CD4-positive, alpha-beta T cell treated with Interleukin-4 for 4 hours (primary cell): ENCODE measurements at places on chromosomes 1 and 21.

DNA sequence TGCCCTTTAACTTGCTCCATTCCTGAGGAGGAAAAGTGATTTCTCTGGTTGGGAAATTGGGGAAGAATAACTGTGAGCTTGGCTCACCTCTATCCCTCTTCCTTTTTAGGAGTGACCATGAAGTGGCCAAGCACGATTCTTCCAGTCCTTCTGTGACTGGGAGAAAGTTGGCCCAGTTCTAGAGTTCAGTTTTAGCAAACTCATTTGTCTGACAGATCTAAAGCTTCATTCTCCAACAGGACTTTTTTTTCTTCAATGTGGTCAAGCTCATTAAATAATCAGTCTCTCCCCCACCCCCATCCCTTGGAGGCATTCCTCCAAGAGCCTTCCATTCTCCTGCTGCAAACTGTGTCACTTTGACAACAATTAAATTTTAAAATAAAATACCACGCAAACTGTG lies 6.4 kb upstream of the AGL start:
- DNase-seq, result no peak

DNA sequence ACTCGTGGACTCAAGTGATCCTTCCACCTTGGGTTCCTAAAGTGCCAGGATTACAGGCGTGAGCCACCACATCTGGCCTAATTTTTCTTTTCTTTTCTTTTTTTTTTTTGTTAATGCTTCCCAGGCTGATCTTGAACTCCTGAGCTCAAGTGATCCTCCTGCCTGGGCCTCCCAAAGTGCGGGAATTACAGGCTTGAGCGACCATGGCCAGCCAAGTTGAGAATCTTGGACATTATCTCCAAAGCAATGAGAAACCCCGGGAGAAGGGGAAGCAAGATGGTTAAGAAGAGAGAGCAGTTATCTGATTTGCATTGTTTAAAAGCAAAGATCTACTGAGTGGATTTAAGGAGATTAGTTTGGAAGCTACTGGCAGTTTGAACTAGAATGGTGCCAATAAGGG lies 9.1 kb downstream of the HIPK1 start:
- no peak for DNase-seq

GRCh38 chr1:224644553-224645154 lies 28.5 kb downstream of the CNIH3 start:
- peak; percentile 66 for DNase-seq

DNA sequence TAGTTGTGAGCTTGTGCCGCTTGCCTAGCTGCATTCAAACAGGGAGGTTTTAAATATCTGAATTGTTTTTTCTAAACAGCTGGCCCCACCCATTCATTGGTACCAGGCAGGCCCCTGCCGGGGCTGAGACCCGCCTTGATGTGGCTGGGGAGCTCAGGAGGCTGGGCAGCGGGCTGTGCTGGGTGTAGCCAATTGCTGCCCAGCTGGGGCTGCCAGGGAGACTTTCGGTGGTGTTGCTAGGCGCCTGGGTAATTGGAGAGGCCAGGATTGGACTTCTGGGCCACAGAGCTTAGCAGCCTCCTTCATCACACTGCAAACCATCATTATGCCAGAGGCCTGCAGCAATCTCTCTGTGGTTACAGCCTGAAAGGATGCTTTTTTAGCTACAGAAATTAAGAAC lies 12.2 kb downstream of the RHBDL2 start:
- DNase-seq, result no peak

DNA sequence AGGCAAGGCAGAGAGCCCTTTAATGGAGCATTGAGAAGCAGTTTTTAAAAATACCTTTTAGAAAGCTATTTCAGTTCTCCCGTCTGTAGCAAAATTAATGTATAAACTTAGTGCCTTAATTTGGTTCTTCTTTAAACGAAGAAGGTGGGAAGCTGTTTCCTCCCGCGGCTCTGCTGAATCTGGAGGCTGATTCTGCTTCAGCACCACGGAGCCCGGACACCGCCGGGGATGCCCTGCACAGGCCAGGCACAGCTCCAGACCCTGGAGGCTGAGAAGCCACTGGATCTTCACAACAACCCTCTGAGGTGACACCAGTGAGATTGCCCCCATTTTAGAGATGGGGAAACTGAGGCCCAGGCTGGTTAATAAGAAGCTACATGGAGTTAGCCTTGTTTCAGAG lies 175.8 kb upstream of the VAMP3 start:
- DNase-seq, result no peak

DNA sequence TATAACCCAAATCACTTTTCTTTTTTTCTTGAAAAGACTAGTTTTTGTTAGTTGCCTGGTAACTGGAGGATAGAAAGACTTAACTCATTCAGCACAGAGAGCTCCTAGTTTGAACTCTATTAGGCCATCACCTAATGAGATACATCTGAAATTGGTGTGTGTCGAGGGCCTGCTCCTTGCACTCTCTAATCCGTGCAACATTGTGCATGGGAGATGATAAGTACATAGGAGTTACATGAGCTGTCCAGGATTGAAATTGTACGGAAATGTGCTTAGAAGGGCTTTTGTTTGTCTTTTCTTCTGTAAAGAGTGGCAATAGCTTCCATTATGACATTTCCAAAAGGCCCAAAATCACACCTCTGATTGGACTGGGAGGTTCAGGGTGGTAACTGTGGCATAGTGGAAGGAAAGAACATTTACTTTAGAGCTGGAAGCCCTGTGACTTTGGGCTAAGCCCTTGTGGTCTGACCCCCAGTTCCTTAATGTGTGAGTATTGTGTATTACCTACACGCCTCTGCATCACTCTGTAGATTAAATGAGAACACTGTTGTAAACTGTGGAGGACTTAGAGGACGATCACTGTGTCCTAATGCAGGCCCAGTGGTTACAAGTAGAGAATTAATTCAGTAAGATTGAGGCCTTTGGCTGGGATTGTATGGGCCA lies 71.2 kb downstream of the FGGY start:
- no peak for DNase-seq

GRCh38 chr1:60857851-60858250 lies 224.5 kb upstream of the NFIA start:
- DNase-seq, result no peak

GRCh38 chr1:160550572-160551034 lies 27.5 kb upstream of the SLAMF6 start:
- DNase-seq, result peak; percentile 63

DNA sequence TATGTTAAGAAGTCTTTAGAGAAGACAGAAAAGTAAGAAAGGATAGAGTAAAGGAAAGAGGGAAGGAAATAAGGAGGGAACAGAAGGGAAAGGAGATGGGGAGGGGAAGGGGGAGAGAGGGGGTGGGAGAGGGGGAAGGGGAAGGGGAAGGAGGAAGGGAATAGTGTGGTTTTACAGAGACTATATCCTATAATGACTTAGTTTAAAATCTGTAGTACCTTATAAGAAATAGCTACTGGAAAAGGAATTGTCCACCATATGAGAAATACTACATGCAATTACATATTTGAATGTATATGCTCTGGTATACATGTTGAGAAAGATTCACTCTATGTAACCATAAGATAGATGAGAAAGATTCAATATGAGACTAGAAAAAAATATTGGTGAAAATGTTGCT lies 1042.3 kb downstream of the BRINP3 start:
- no peak for DNase-seq

- no peak for DNase-seq
These were observed 9.8 kb downstream of the TNFRSF18 start for GRCh38 chr1:1196431-1197187.

GRCh38 chr1:183806125-183806524 lies 1.2 kb downstream of the RGL1 start:
- DNase-seq, result no peak

GRCh38 chr1:200872446-200873115 lies at the start of gene GPR25:
Gene GPR25, plus strand, starts transcription at chr1:200872981. Its CDS starts 57 bp downstream, at chr1:200873038.
- DNase-seq, result no peak

DNA sequence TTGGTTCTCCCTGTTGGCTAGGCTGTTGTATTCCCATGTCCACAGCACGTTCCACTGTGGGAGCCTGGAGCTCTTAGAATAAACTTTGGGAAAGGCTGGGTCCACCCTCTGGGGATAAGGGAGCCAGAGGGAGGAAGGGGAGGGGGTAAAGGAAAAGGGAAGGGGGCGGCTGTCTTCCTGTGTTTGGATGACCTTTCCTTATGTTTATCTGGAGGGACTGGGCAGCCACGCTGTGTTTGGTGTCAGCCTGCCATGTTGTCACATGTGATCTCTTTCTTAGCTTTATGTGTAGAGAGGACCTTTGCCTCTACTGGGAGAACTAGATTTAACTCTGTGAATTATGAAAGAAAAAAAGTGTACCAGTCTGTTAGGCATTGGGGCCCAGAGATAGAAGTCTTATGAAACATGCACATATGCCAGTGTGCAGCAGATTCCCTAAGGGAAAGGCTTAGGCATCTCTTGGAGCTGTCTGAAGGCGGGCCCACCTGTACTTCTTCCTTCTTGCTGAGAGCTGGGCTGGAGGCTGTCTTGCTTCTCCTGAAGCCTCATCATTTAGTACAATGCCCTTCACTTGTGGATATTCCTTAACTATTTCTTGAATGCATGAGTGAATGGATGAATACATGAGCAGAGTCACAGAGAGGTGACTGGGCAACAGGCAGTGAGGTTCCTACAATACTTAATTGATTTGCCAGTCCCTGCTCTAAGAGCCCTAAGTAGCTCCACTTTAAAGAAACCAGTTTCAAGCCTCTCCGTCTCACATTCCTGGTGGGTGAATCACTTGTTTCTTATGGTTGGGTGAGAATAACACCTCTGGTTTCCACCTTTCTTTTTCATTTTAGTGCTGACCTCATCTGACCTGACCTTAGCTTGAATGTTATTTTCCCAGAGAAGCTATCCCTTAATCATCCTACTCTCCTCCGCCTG lies 62.5 kb upstream of the ARHGAP29 start:
- DNase-seq, result no peak

DNA sequence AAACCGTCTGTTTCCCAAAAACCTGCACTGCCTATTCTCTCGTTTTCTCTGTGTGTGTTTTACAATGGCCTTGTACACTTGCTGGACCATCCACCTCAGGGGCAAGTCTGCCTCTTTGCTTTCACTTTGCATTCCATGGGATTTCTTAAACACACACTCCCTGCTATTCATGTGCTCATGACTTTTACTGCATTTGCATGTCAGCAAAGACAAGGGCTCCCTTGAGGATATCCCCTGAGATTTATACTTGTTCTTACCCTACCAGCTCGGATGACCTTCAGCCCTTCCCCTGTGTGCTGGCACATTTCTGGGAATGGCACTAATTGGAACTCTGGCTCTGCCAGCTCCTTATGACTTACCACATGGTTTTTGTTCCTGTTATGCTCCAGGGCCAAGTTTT lies 386.9 kb downstream of the AMY1C start:
- DNase-seq, result no peak

DNA sequence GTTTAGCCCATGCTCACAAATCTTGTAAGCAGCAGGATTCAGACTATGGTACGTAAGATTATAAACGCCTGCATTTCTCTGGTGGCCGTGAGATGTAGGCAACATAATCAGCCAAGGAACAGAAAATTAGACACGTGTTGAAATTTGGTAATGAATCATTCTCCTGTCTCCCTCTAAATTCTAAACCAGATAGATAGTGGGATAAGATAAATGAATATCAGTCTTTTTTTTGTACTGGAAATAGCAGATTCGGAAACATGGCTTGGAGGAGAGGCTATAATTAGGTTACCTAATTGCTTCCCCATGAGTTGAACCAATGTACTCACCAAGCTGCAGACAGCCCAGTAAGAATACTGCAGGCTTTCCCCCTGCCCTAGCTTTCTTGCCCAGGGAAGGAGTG lies 172.3 kb downstream of the TGFB2 start:
- DNase-seq, result no peak
